ENCODE measurements at places on chromosomes 2 and 18.

- no peak for DNase-seq
These were observed 4.3 kb downstream of the KLF7 start for GRCh38 chr2:207161247-207162123.

- DNase-seq: no peak
These were observed 22.0 kb upstream of the PNPT1 start for GRCh38 chr2:55715626-55716025.

DNA sequence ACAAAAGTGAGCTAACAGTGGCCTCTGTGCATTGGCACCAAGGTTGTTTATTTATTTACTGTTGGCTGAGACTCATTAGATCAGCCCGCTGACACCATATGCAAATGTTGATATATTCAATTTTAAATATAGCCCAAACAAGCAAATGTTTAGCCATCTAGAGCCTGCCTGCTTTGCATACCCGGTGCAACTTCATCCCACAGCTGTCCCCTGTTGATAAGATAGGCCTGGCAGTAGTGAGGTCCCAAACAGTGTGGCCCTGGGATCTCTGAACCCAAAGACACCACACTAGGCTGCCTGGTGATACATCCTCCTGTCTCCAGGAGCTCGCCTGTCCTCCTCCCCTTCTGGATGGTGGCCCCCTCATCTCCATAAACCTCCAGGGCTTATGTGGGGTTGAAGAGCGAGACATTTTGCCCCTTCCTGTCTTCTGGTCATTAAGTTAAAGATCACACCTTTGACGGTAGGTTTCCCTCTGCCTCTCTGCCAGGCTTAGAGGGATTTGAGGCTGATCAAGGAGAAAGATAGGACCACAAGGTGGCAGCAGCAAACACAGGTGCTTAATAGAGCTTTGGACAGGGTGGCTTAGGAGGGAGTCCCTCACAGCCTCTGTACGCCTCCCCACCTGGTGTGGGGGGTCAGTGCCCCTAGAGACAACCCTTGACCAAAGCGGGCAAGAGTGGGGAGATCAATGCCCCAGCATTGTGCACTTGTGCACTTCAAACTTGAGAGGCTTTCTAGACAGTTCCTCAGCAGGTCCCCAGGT lies 23.7 kb upstream of the MYO5B start:
- DNase-seq: no peak

- no peak for DNase-seq
These were observed 10.5 kb downstream of the C1QL2 start for GRCh38 chr2:119147776-119148715.

GRCh38 chr2:101869527-101869926 lies 122.2 kb upstream of the IL1R2 start:
- no peak for DNase-seq

DNA sequence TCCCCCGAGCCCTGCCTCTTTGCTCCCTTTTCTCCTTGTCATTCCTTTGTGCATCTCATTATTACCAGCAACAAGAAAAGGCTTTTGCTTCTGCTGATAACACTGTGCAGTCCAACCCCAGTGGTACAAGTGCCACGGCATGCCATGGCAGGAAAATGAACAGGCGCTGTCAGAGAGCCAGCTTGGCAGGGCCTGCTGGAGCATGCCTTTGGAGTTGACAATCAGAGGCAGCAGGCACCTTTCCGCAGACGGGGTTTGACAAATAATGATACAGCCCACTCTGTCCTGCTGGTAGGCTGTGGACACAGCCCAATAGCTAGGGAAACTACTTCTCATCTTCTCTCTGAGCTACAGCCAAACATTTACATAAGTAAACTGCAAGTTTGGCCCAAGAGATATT lies 243.9 kb upstream of the LRRTM1 start:
- no peak for DNase-seq

- DNase-seq: no peak
These were observed 40.3 kb downstream of the DAPL1 start for GRCh38 chr2:158835431-158835830.

Data from right lobe of liver (tissue), 6 donors.